ENCODE measurements at places on chromosomes 11 and 22. TPM values are rescaled to one million over a fixed set of nuclear protein-coding genes. Genes with fewer than 3 reads are reported as not detected.

The MUC6 gene
- not detected for total RNA-seq

The POU2AF2 gene
- not detected for total RNA-seq

The SLC22A6 gene
- total RNA-seq: not detected

DNA sequence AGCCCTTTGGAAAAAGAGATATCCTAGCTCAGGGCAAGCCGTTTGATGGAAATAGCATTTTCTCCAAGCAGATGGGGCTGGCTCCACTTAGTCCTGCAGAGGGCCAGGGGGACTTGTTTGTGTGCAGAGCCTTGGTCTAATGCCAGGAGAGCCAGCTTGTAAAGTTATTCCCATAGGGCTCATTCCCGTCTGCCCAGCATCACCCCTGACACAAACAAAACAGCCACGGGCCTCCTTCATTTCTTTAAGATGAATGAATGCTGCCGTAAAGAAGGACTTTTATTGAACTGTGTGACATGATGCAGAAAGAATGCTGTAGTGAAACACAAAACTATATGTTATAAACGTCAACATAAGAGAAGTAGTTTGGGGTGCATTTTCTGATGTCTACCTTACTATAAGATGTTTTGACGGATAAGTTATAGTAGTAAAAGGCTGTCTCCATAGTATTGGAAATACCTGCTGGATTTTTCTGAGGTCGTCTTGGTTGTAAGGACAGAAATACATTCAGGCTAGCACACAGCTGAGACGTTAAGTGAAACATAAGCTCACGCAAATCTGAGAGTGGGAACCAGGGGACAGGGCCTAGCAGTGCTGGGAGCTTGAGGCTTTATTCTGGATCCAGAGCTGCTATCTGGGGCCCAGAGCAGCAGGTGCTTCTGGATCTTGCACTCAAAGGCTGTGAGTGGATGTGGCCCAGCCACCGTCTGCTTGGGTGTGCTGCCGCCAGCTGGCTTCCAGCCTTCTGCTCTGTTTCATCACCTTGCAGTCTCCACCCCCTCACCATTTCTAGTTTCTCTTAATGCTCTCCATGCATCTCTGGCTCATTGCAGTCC, 53.3 kb downstream of the NCAM1 start:
- DNase-seq: no peak

DNA sequence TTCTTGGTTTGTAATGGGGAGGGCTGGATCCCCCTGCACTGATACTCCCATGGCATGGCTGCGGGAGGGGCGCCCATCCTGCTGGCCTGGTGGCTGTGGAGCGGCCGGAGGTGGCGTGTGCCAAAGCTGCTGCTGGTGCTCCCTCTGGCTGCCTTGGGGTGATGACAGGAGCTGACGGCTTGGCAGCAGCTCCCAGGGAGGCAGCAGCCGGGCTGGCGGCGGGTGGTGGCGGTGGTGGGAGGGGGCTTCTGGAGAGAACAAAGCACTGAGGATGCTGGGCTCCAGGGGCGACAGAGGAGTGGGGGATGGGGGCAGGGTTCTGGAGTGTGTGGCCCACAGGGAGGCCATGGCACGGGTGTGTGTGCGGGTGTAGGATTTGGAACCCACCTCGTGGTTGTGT, 11.4 kb upstream of the MPPED1 start:
- DNase-seq: no peak

DNA sequence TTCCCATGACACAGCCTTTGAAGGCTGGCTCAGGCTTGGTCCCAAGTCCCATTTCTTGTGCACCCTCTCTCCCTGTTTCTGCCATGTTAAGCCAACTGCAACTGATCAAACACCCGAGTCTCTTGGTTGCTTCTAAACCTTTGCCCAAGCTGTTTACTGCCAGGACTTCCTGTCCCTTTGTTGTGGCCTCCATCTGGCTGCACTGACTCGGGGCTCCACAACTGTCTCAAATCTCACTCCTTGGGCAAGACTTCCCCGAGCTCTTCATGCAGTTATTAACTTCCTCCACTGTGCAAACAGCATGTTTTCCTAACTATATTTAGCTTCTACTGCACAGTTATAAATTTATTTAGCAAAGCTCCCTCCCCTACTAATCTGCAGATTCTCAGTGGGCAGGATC, 4.3 kb downstream of the VPREB1 start:
- DNase-seq: no peak

DNA sequence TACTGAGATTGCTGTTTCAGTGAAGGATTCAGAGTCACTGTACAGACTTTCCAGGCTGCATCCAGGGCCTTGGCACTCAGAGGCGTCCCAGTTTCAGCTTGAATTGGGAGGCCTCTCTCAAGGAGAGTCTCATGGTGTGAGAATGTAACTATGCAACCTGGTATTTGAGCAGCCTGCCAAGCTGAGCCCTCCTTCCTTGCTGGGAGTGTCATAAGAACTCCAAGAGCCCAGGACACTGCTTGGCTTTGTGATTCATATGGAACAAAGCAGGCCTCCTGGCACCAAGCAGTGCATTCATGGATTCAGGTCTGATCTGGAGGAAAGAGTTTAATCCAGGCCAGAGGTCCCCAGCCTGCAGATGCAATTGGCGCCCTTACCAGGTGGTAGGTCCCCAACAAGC, 171.7 kb downstream of the DBX1 start:
- peak; percentile 34 for DNase-seq

DNA sequence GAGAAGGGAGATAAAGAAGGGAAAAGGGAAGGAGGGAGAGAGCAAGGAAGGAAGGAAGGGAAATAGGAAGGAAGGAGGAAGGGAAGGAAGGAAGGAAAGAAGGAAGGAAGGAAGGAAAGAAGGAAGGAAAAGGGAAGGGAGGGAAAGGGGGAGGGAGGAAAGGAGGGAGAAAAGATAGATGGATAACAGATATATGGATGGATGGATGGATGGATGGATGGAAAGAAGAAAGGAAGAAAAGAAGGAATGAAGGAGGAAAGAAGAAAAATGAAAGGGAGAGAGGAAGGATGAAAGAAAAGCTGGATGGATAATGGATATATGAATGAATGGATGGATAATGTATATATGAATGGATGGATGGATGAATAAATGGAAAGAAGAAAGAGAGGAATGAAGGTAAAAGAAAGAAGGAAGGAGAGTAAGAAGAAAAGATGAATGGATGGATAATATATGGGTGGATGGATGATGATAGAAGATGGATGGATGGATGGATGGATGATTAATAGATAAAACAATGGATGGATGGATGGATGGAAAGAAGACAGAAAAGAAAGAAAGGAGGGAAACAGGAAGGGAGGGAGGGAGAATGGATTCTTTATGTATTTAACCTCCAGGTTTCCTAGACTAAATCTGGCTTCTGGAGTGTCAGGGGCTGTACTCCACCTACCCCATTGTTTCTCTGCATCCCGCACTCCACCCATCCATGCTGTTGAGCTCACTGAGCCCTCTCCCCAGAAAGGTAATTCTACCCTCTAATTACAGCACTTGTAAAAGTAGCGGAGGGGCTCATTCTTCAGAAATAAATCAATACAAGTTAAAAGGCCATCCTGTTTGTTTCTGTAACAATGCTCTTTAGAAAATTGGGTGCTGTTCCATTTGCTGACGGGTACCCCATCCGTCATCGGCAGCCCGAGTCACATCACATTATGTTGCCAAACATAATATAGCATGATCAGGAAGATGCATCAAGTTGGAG, 506.1 kb downstream of the MIAT start:
- no peak for DNase-seq

- DNase-seq: no peak
Observed at GRCh38 chr11:11471201-11471600, 118.2 kb upstream of the CSNK2A3 start.

GRCh38 chr11:34826384-34826726, 89.8 kb downstream of the APIP start:
- DNase-seq: no peak
